ENCODE measurements at places on chromosomes 7 and 10.
A peak's percentile ranks its signal among the peaks of the same experiment; 100 is the strongest.

GRCh38 chr7:99628471-99629465, 12.0 kb downstream of the ZSCAN25 start:
- no peak for DNase-seq

- peak; percentile 17 for DNase-seq
Measured at GRCh38 chr10:95236068-95236903, 42.2 kb downstream of the ACSM6 start.

GRCh38 chr10:62744136-62744535, 60.4 kb upstream of the ADO start:
- DNase-seq, result no peak

DNA sequence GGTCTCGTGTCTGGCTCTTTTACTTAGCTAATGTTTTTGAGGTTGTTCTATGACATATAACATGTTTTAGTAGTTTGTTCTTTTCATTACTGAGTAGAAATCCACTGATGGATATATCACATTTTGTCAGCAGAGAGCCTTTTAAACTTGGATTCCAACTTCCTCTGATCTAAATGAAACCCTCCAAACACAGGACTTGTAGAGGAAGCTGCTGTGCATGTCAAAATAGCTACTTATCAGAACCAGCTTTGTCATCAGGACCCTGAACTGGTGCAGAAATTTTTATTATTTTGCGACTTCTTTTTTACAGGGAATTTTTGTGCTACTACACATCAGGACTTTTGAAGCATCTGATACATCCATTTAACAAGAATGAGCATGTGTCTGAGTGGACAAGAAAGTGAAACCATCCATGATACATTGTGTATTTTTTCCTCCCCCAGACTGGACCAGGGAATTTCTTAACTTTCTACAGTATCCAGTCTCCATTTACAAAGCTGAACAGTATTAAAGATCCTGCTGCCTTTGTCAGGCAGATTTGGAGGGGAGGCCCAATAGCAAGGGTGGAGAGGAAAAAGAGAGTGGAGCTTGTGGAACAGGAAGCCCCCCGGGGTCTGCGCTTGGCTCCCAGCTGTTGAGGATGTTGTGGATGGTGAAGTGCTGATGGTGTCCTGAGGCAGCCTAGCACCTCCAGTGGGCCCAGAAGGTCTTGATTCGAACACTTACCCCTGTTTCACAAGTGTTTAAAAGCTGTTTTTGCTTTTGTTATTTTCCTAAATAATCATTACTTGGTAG, 29.3 kb upstream of the MTPAP start:
- no peak for DNase-seq

GRCh38 chr7:100493476-100494264, 9.9 kb downstream of the NYAP1 start:
- DNase-seq, result no peak

DNA sequence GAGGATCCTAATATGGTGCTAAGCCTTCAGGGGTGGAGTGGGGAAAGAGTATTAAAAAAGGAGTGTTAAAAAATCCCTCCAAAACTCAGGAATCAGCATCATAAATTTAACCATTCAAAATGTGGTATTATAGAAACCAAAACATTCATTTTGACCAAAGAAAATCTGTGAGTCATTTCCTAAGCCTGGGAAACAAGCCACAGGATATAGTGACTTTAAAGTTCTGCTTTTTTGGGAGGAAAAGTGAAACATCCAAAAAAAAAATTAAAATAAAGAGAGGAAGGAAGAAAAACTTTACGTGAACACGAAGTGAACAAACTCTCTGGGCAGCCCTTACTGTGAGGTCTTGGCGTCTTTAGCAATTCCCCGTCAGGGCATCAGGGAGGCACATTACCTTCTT, 74.0 kb upstream of the GSDME start:
- DNase-seq, result no peak

- no peak for DNase-seq
Measured at GRCh38 chr10:621513-621912, 68.0 kb downstream of the DIP2C start.

- no peak for DNase-seq
Measured at GRCh38 chr10:89782470-89782869, 81.1 kb downstream of the KIF20B start.

- DNase-seq, result no peak
Measured at GRCh38 chr7:29987083-29987482, 2.5 kb downstream of the SCRN1 start.

DNA sequence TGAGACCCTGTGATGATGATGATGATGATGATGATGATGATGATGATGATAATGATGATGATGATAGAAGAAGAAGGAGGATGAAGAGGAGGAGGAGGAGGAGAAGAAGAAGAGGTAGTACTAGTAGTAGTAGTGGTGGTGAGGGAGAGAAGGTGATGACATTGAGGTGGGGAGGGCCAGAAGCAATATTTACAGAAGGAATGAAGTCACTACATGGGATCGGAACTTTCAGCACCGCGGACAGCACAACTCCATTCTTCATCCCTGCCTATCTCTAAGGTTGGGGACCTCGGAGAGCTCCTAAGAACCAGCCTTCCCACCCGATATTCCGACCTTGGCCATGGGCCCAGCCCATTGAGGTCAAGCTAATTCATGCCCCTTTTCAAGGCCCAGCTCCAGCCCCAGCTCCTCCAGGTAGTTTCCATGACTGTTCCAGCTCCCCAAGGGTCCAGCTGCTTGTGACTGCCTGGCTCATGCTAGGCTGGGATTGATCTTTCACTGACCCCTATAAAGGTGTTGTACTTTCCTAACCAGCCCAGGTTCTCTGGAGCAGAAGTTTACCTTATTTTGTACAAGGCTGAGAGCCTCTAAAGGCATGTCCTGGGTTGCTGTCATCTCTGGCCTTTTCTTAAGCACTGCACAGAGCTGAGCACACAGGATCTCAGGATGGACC, 10.3 kb downstream of the CRHR2 start:
- DNase-seq, result no peak

- no peak for DNase-seq
Measured at GRCh38 chr10:100733329-100733728, 12.1 kb upstream of the PAX2 start.

DNA sequence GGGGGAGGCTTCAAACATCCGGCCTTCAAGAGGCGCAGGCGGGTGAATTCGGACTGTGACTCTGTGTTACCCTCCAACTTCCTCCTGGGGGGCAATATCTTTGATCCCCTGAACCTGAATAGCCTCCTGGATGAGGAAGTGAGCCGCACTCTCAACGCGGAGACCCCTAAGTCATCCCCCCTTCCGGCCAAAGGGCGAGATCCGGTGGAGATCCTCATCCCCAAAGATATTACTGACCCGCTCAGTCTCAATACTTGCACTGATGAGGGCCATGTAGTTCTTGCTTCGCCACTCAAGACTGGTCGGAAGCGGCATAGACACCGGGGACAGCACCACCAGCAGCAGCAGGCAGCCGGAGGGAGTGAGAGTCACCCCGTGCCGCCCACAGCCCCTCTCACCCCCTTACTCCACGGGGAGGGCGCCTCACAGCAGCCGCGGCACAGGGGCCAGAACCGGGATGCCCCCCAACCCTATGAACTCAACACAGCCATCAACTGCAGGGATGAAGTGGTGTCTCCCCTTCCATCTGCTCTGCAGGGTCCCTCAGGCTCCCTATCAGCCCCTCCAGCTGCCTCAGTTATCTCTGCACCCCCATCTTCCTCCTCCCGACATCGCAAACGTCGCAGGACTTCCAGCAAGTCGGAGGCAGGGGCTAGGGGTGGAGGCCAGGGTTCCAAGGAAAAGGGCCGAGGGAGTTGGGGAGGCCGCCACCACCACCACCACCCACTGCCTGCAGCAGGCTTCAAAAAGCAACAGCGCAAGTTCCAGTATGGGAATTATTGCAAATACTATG, 1.1 kb downstream of the MEPCE start:
- no peak for DNase-seq

- no peak for DNase-seq
Measured at GRCh38 chr10:20709708-20710107, 187.4 kb downstream of the NEBL start.

DNA sequence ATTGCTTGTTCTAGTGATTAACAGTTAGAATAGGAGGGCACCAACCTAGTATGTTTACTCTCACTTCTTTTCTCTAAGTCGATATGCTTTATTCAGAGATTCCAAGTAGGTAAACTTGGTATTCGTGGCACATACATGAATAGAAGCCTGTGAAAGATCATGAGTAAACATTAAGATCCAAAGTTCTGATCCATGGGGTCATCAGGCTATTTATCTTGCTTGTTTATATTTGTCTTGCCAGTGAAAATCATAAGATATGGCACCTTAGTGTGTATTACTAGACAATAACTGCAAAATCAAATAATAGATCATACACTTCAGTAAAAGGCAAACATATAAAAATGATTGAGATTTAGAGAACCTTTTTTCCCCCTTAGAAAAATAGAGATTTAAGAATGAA, 56.5 kb upstream of the LHFPL3 start:
- no peak for DNase-seq

- no peak for DNase-seq
Measured at GRCh38 chr7:128200376-128200775, 40.7 kb upstream of the LEP start.

DNA sequence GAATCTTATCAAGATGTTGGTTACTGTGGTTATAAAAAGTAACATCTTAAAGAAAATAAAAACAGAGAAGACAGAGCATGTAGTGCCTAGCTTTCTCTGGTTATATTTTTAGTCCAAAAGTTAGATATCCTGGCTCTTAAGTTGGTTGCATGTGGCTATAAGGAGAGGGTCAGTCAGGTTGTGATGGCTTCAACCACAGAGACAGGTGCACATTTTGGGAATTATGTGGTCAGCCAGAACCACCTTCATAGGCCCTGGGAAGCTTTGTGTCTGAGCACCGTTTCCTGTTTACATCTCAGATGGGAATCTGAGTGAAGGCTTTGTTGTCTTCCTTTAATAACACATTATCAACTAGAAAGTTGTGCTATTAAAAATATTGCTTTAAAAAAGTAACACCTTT, 265.1 kb upstream of the IGFBP3 start:
- no peak for DNase-seq

DNA sequence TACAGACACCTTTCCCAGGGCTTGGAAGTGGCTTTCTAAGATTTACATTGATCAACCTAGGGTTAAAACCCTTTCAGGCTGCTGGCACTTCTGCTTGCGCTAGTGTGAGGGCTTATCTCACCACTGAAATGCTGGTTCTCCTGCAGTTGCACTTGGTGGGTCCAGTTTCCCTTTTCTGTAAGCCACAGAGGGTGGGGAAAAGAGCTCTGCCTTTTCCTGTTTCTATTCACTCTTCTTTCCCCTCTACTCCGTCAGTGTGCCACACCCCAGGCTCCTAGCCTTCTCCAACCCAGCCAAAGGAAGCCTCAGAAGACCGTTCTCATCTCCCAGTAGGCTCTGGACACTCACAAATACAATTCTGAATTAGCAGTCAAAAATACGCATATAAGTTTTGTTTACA, 19.0 kb upstream of the CAPZA2 start:
- DNase-seq, result no peak

- DNase-seq, result no peak
Measured at GRCh38 chr10:105559333-105560097, 918.4 kb downstream of the SORCS3 start.

- DNase-seq, result no peak
Measured at GRCh38 chr10:67280405-67280804, 354.6 kb downstream of the LRRTM3 start.

DNA sequence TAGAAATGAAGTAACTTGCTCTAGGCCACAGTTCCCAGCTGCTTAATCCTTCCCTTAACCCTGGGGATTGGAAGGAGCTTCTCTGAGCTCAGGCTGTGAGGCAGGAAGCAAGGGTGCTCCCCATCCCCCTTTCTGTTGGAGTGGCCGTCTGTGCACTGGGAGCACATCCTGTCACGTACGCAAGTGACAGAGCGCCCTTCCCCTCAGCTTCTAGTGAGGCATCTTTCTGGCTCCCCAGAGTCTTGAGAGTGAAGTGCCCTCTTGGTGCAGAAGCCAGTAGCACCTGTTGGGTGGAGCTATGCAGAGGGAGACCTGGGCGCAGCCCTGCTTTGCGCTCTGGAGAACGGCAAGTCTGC, 47.8 kb downstream of the SHH start:
- DNase-seq, result no peak

Measured in GM19239 (cell line).